ENCODE measurements at places on chromosomes 16 and 17. TPM values are rescaled to one million over a fixed set of nuclear protein-coding genes. Genes with fewer than 3 reads are reported as not detected.

DNA sequence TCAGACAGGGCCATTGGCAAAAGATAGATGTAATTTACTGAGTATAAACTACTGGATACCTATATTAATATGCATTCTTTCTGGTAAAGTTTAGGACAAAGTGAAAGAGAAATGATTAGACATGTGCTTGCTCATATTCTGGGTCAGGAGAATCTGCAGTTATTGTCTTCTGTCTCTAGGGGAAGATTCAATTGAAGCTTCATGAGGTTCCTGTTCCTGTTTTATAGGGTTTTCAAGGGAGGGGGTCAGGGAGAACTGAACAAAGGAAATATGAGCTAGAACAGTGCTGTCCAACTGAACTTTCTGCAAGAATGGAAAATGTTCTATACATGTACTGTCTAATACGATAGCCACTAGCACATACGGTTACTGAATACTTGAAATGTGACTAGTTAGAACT, 59.3 kb upstream of the CORO6 start:
- DNase-seq: no peak

DNA sequence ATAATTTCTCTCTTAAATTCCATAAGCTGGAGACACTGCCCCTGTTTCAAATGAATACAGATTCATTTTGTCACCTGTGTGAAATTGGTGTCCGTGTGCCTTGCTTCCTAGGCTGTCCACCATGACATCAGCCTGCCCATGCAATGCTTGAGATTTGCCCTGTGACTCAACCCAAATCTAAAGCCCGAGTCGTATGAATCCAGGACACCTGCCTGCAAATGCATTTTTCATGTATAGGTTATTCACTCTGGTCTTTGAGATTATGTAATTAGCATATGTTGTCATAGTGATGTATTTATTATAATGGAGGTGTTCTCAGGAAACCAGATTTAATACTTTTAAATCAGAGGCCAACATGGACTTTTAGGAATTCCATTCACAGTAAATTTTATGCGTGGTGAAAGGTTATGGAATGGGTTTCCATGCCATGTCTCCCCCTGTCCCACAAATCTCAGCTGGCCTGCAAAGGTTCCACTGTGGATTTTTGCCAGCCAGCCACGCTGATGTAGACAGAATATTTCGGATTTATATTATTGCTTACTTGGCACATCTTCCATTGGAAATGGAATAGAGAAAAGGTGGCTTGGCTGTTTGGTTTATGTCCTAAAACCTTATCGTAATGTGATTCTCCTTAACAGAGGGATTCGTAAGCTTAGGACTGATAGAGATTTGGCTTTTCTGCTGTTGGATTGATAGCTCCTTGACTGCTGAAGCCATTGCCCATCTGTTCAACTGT, 551.1 kb downstream of the WWOX start:
- DNase-seq: no peak

GRCh38 chr17:55332296-55333041, 67.7 kb downstream of the HLF start:
- no peak for DNase-seq

- DNase-seq: no peak
Measured at GRCh38 chr17:75619506-75620431, 13.5 kb upstream of the SMIM5 start.

- no peak for DNase-seq
Measured at GRCh38 chr17:1978396-1978949, 46.7 kb downstream of the RTN4RL1 start.

- no peak for DNase-seq
Measured at GRCh38 chr16:14366974-14367707, 262.9 kb downstream of the PARN start.

DNA sequence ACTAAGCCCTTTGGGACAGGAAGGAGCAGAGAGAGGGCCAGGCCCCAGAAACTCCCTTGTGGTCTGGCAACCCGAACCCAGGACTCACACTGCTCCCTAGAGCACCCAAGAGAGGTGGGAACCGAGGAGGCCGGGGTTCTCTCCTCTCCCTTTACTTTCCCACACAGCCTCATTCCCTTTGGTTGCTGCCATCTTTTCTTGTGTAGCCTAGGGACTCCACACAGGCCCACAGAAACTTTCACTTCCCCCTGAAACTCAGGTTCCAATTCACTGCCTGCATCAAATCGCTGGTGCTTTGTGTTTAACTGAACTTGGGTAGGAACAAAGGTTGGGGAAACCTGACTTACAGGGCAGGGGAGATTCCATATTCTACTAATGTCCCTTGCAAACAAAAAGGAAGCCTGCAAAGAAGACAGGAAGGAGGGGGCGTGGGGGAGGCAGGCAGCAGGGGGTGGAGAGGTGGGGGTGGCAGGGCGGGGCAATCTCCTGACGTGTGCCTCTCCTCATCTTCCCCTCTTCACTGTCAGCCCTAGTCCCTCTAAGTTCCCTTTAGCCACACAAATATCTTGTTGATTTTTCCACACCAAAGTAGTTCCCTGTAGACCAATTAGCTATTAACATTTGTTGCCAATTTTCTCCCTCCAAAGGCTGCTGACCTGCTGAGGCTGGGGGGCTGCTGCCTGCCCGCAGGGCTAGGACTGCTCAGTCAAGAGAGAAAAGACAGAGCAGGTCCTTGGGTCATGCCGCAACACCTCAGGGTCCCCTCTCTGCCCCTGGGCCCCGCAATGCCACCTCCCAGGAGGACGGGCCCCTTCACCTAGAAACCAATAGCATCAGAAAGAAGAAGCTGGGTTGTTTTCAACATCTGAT, 8.0 kb downstream of the ST3GAL2 start:
- peak; percentile 58 for DNase-seq

DNA sequence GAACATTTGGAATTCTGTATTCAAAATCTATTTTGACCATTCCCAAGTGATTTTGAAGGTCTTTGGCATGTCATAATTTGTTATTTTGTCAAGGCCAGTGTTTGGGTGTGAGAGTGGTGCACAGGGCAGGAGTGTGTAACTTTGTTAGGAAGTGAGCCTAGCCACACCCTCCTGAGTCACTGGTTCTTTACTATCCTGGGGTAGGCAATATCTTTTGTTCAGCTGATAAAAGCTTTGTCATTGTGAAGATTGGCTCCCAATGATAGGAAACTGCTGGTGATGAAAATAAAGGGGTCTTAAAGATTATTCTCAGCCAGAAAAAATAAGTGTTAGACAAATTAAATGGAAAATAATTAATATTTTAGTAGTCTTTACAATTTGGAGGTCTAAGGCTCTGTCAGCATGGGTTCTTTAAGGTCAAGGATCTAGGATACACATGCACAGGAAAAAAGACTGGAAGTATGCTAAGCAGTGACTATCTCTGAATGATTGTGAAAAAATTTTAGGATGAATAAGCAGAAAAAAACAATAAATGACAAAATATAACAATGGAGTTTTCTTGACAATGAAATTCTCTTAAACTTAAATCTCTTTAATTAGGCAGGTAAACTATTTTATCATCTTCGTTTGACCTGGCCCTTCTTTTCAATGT, 5.1 kb downstream of the UBN1 start:
- DNase-seq: no peak

DNA sequence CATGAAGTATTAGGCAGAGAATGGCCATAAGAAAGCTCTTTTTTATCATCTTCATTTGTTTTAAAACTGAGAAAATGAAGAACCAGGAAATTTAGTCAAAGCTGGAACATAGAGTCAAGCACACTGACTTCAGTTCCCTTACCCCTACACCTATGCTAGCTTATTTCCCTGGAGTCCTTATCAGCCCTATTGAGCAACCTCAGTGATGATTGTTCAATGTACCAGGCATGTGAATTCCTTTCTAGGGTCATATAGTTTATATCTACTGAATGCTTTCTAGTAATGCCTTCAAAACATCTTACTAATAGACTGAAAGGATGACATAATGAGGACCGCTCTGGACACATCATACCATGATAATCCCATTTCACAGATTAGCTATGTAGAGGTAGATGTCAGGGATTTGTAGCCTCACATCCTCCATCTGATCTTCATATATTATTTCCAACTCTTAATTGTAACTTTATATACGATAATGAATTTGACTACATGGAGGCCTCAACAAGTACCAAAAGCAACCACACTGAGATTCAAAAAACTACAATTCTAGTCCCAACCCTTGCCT, 460.4 kb upstream of the DYNLRB2 start:
- DNase-seq: no peak

GRCh38 chr17:75450270-75450669, 6.2 kb upstream of the TMEM94 start:
- no peak for DNase-seq

- no peak for DNase-seq
Measured at GRCh38 chr16:75916451-75916850, 190.2 kb upstream of the CPHXL start.

DNA sequence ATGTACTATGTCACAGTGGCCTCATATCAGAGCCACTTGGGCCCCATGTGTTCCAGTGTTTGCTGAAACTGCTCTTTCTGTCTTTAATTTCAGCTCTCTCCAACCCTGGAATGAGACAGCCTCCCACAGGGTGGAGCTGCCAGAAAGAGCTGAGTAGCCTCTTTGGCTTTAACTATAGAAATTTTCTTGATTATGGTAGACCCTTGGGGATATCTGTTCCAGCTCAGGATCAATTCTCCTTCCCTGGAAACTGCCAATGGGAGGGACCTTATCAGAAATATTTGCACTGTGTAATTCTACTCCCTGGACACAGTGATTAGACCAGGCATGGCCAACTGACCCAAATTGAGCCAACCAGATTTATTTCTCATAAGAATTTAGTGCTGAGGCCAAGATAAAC, 39.0 kb upstream of the KDM8 start:
- no peak for DNase-seq

DNA sequence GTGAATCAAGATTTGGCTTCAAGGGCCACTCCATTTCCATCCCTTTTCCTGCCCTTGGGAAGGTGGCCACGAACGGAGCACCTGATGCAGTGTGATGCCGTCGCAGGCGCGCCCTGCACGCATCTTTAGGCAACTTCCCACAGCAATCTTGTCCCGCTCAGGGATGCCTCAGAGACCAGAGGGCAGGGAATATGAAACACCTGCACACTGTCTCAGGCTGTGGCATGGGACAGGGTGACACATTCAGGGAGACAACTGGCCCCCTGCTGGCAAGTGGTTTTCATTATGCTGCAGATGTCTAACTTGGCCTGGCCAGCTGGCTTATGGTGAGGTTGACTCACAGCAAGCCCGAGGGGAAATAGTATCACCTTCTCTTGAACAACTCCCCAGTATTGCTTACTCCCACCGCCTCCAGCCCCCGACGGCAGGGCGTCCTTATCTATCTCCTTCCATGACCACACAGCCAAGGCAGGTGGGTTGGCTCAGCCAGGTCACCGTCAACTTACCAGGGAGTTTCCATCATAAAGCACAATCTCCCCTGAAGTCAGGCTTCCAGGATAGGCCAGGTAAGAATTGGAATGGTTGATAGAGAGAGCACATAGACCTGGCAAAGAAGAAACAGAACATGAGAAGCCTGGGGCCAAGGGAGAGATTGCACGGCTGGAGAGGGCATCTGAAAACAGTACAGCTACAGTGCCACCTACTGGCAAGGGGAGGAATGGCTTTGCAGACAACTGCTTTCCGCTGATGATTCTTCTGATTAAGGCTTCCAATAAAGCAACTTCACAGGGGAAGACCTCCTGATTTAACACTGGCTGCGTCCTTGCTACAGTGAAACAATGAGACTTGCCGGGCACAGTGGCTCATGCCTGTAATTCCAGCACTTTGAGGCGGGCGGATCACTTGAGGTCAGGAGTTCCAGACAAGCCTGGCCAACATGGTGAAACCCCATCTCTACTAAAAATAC, 21.1 kb downstream of the WIPI1 start:
- no peak for DNase-seq

DNA sequence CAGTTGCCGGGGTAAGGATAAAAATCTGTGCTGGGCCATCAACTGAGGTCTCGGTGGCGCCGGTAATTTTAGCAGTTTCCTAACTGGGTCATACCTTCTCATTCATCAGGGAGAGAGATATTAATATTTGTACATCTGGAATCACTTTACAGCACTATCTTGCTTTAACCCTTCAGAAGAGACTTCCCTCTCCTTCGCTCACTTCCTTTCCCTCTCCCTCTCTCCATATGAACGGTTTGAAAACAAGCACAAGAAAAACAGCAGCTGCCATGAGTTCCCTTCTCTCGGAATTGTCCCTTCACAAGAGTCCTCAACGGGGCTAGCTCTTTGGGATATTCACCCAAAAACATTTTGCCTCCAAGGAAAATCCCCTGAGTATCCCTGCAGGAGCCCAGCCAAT, 144.3 kb upstream of the NOG start:
- no peak for DNase-seq

GRCh38 chr16:17193566-17194100, 277.1 kb downstream of the XYLT1 start:
- DNase-seq: no peak

DNA sequence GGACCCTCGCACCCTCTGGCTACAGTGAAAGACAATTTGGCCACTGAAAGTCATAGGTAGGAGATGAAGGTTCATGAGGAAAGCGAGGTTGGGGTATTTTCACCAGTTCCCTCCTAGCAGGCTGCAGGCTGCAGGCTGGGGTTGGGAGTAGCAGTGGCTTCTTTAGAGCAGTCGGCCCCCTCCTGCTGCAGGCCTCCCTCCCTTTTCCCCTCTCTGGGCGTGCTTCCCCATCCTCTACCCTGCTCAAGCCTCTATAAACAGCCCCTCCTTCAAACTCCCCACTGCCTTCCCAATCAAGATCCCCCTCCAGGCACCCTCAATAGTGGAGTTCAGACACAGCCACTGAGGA, 41.8 kb downstream of the GAS7 start:
- no peak for DNase-seq

GNGT2 gene
- total RNA-seq: 0.42 TPM

TGFB1I1 gene
- 76.2 TPM for total RNA-seq

BAHCC1 gene
- 10.1 TPM for total RNA-seq

GGT6 gene
- 13.0 TPM for total RNA-seq

NUBP1 gene
- 19.2 TPM for total RNA-seq

ZPBP2 gene
- not detected for total RNA-seq

MYO1D gene
- 31.7 TPM for total RNA-seq

GABARAP gene
- 246 TPM for total RNA-seq

AANAT gene
- not detected for total RNA-seq

UTS2R gene
- not detected for total RNA-seq
